Right ventricle myocardium inferior (tissue), 1 donor: ENCODE measurements at places on chromosomes 5 and 9. TPM values are rescaled to one million over a fixed set of nuclear protein-coding genes. Genes with fewer than 3 reads are reported as not detected.

Gene KIF24
- total RNA-seq, result 0.78 TPM

Gene CCL21
- 12.4 TPM for total RNA-seq

Gene ENHO
- total RNA-seq, result 0.51 TPM

Gene ZBED3
- 6.5 TPM for total RNA-seq

Gene PCDHB2
- total RNA-seq, result 1.7 TPM

Gene ZNF354C
- 4.7 TPM for total RNA-seq

Gene GFI1B
- total RNA-seq, result 0.43 TPM

Gene TIMD4
- 0.35 TPM for total RNA-seq

Gene GPR151
- not detected for total RNA-seq

Gene ADAMTS6
- 0.73 TPM for total RNA-seq

DNA sequence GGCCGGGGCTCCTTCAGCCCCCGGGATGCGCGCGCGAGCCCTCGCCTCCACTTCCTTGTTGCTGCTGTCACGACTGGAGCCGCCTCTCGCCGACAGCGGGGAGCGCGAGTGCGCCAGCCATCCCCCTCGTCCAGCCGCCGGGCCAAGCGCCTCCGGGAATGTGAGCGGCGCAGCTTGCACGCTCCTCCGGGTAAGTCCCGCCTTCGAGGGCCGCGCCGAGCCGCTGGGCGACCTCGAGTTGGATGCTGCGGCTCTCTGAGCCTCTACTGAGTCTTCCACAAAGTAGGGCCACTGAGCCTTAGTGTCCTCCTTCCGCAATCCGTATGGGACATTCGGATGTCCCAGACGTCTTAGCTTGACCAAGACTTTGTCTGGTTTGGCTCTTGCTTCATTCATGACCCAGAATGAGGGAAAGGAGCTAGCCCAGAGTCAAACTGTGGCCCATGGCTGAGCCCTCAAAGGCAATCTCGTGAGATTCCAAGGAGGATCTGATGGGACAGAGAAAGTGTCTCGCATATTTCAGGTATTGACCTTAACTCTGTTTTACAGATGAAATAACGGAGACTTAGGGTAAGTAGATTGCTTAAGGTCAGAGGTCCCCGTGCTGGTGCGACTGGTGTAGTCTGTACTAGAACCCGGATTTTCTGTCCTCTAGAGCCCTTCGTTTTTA lies 586 bp downstream of the HMGXB3 start:
- peak; percentile 84 for DNase-seq

DNA sequence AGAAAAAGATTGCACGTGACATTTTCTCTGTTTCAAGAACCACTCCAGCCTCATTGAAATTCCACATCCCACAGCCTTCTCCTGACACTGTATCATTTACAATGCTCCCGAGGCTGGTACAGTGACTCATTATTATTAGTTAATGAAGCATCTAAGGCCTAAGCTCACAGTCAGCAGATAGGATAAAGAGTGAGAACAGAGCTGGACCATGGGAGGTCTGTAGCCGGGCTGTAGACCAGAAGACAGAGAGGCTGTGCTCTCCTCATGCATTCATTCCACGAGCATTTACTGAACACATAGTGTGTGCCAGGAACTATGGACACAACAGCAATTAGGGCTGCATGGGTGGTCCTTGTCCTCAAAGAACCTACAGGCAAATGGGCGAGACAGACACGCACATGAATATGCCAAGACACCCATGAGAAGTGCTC lies 47.3 kb upstream of the GALNT10 start:
- no peak for DNase-seq

DNA sequence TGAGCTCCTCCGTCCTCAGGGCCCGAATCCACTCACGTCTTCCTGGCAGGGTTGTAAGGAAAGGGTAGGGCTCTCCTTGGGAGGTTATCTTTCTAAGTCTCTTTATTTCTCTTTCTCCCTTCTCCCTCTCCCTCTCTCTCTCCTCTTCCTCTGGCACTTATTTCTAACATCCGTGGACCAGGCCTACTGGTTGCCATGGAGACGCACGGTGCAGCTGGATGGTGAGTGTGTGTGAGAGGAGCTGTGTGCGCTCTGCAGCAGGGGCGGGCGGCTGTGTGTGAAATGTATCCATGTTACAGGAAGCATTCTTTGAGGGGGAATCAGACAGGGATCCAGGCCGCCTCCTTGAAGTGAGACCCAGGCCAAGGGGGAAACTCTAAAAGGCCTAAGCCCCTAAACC lies 32.2 kb downstream of the PCDH1 start:
- DNase-seq, result no peak

DNA sequence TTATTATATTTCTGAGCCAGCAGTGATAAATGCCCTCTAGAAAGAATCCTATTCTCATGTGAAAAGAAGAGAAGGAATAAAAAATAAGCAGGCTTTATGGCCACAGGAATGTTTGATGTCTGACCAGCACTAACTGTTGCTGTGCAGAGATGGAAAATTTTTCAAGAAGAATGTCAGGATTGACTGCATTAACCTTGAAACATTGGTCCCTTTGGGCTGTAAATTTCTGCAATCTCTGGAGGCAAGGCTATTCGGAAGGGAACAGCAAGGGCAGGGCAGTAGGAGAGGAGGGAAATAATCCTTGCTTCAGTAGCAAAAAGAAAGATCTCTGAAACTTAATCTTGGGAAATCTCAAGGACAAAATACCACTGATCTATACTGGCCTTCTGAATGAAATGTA lies 415.2 kb downstream of the DNAH5 start:
- no peak for DNase-seq

DNA sequence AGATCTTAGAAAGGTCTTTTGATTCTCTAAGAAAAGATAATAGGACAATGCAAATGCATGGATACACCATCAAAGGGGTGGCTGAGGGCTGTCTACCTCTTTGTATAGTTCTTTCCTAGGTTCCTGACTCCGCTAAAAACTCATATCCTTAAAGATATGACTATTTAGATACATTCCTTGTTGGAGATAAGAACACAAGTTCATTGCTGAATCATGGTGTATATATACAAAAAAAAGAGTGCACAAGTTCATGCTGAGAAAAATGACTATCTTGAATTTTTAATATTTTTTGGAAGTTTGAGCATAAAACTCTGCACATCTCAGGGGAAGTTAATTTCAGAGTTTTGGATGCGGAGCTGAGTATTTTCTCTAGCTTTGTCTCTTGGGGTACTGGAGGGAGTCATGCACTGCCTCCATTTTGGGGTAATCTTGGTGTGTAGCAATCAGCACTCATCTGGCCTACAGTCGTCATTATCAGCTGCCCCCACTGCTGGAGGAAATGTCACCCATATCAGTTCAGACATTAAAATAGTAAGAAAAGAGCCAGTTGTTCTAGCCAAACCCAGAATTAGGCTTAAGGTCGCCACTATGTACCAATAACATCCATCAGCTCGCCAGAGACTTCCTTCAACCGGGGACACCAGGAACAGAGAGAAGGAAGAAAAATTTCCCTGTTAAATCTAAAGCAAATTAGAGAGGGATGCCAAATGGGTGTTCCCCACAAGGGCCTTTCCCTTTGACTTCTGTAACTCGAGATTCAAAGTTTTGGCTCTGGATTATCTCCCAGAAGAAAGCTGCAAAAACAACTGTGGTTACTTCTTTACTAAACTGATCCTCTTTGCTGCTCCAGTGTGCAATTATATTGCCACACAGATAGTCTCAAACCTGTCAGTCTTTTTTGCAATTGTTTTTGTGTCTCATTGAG lies 49.0 kb downstream of the PTTG1 start:
- no peak for DNase-seq

DNA sequence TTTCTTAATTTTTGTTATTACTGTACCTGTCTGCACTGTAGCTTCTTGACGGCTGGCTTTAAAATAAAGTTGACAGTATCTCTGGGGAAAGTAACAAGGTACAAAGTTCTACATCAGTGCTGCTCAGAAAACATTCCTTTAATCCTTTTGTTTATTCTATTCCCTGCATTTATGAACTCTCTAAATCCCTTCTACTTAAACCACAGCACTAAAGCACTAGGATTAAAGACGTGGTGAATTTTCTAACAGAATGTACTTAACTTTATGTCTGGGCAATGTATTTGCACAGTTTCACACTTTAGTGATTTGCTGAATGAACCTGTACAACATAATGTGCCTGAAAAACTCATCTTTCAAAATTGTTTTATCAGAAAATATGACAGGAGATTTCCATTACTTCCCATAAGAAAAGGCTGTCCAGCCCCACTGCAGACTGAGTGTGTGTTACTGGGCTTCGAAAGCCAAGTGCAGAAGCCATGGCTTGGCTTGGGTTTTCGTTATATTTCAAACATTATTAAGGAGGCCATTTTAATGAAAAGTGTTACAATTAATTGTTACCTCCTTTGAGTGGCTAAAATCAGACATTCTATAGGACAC lies 43.8 kb downstream of the LHFPL2 start:
- DNase-seq, result no peak

DNA sequence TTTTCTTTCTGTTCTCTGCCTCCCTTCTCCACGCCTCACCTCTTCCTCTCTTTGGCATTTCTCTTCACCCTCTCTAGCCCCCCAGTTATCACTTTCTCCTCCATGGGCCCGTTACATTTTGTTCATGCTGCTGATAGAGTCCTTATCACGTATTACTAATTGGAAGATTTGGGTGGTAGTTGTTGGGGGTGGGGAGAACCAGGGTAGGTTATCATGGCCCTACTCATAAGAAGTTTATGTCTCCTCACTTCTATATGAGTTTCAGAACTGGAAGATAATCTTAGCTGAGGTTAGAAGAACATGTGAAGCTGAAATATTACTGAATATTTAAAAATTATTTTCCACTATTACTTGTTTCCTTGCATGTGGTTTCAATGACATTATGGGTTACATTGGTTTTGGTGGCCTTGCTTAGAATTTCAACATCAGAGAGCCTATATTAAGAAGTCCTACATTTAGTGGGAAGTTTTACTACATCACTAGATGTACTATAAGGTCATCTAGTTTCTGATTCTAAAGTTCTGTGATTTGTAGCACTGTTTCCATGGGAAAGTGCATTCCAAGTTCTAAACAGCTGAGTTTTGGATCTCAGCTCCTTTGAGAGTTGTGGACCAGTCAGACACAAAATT lies 36.8 kb downstream of the PIP5K1B start:
- DNase-seq, result no peak

DNA sequence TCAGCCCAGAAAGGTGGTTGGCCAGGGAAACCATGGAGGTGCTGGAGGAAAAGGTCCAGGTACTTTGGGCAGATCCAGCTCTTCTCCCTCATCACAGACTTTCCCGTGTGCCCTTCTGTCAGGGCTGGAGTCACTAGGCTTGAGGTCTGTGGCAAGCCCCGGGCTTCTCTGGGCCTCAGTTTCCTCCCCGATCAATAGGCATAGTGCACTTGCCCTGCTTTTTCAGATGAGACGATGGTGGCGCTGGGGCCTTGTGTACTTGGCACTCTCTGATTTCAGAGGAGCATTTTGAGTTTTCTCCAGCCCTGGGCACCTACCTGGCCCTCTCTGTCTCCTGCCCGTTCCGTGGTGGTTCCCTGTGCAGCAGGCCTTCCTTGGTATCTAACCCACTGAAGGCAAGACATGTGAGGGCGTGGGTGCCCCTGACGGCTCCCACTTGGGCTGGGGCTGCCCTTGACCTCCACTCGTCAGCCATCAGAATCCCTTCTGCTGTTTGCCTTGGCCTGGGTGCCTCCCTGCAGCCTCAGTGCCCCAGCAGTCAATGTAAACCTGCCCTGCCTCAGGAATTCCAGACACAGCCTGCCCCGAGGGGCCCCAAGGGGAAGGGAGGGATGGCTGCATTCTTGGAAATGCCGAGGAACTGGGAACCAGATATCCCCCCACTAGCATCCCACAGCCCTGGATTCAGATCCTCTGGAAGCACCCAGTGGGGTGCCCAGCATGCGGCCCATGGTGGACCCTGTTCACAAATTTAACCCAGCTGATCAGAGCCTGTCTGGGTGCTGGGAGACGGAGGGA lies 66.3 kb upstream of the COL5A1 start:
- DNase-seq, result no peak

DNA sequence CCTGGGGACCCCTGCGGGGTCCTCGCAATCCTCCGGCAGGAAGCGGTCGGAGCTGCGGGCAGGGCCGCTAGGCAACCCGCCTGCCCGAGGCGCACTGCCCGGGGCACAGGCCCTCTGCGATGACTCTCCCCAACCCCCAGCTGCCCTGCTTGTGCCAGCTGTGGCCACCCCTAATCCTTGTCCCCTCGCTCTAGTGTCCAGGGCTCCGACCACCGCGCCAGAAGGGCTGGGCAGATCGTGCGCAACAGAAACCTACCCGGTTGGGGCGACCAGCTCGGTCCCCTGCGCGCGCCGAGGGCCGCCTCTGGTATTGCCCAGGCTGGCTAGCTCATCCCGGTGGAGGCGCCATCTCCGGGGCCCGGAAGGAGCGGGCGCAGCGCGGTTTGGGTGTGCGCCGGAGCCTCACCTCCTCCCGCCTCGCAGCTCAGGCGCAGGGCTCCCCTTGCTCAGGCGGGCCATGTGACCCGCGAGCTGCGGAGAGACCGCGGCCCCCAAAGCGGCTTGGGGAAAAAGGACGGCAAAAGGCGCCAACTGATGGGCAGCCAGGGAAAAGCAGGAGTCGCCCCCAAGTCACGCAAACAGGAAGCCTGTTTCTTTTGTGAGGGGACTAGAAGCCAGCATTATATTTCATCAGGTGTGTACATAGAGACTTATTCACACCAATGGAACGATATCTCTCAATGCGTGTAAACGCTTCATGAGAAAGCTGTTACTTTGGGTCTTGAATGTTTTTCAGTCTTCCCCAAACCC lies 46.8 kb upstream of the RNF20 start:
- DNase-seq, result peak; percentile 66

- DNase-seq, result no peak
Measured at GRCh38 chr5:87127426-87127825, 140.3 kb upstream of the RASA1 start.

GRCh38 chr5:159545156-159545555 lies 214.9 kb upstream of the IL12B start:
- DNase-seq, result no peak

GRCh38 chr9:91522481-91522880 lies 98.8 kb upstream of the NFIL3 start:
- no peak for DNase-seq

GRCh38 chr5:76383126-76383832 lies 19.8 kb upstream of the IQGAP2 start:
- DNase-seq, result no peak

DNA sequence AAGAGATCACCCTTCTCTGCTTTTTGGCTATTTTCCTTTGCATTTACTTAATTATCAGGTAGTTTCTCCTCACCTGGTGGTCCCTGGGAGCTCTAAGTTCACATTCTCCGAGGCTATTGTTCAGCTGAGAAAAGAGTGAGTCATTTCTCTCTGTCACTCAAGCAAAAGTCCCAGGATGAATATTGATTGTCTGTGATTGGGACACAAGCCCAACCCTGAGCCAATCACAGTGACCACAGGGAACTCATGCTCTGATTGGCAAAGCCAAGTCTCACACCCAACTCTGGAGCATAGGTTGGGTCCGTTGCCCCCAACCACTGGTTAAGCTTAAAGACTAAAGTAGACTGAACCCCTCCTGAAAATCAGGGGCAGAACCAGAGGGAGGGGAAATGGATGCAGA lies 27.8 kb upstream of the FAT2 start:
- no peak for DNase-seq

DNA sequence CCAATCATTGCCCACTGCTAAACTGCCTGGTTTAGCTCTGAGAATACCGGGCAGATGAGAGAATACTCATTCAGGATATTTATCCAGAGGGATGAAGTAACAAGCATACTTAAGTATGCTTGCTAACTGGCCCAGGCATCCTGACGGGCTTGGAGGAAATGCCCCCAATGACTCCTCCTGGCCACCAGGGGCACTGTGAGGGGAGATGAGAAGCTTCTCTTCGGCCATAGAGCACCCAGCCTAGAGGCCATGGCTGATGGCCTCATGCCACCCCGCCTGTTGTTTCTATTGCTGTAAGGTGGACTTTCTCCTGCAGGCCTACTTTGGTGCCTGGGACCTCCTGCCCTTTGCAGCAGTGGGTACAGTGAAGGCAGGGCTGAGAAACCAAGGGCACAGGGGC lies 134.5 kb upstream of the FSTL4 start:
- DNase-seq, result no peak

- DNase-seq, result peak; percentile 25
Measured at GRCh38 chr9:136171009-136171800, 33.7 kb downstream of the LHX3 start.
